ENCODE measurements at places on chromosomes 11 and 22.

DNA sequence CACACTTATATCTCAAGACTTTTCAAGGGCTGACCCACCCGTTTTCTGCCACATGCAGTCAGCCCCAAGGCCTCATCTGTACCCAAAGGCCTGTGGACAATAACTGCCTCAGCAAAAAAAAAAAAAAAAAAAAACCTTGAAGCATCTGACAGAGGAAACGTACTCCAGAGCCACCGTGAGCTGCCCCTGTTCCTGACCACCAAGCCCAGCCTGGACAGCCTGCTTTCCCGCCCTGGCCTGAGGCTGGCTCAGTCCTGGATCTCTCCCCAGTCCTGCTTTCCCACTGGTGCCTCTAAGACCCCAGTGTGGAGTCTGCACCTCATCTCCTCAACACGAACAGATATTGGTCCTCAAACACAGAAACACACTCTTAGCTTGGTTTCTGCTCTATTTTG lies 66.5 kb downstream of the SLC35F2 start:
- DNase-seq = no peak

DNA sequence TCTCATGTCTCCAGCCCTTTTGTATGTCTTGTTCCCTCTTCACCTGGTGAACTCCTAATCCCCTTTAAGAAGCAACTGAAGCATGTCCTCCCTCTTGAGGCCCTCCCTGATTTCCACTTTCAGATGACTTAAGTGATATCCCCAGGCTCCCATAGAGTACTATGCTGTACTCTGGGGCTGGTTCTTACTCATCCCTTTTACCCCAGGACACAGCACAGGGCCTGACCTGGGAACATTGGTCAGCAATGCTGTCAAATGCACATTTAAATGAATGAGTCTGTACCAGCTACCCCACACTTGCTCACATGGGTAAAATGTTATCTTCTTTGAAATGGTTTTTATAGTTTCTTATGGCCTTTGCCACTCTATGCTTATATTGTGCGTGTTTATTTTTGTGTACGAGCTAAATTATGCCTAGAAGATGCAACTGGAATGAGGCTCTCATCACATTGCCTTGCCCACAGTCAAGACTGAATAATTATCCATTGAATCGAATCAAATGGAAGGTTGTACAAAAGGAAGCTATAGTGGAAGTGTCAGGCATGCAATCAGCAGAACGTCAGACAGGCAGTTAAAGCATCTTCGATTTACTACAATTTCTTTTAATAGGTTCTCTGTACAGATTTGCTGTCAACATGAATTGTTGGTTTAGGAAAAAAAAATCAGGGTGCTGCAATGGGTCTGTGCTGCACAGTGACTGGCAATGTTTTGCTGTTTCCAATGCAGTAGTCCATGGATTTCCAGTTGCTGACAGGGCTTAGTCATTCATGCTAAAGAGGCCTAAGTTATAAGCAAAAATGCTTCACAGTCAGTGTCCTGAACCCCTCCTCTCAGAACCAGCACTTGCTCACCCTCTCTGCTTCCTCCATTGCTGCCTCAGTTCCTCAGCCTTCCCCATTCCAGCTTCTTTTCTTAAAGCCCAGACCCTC lies 79.5 kb downstream of the PARVA start:
- DNase-seq = no peak

GRCh38 chr11:27699926-27700350 lies 317 bp downstream of the BDNF start:
- peak; percentile 55 for DNase-seq

DNA sequence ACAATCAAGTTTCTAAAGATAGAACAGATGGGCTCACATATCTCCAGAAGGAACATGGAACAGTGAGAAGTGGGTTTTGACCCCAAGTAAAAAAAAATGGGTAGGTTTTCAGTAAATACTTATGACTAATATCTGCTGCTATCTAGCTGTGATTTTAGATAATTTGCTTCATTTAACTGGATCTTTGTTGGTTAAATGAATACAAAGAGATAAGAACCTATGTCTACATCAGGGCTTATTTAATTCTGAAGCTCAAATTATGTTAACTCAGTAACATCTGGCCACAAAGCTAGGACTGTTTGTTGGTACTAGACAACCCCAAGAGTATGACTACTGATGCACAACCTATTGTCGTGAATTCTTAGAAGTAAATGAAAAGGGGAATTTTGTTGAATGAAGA lies 144.4 kb upstream of the SESN3 start:
- DNase-seq = no peak

DNA sequence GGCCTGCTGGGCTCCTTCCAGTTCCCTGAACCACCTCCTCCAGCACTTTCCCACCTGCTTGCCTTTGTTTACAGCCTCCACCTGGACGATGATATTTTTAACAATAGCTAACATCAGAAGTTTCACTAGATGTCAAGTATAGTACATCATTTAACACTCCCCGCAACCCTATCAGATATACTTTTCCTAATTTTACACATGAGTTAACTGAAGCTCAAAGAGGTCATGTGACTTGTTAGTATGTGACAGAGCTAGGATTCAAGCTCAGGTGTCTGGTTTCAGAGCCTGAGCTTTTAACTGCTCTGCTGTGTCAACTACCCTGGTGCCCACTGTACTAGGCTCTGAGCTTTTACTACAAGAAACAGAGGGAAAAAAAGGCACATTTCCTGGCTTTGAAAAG lies 14.3 kb upstream of the HPX start:
- no peak for DNase-seq

DNA sequence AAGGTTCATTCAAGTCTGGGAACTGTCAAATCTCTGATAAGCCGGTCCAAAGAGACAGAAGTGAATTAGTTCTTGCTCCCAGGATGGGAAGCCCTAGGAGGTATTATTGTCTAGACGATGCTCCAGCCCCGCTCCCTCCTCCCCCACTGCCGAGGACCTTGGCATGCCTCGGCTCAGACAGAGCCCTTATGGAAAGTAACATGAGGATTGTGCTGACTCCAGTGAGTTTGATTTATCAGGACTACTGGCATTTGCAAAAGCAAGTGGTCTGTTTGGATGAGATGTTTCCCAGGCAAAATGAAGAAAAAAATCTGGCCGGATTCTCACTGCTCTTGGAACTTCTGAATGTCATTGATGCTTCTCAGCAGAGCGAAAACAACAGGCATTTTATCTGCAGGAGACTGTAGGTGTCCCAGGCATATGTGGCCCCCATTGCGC lies 341.0 kb downstream of the ETS1 start:
- DNase-seq = no peak

GRCh38 chr11:106331176-106331575 lies 253.7 kb downstream of the AASDHPPT start:
- DNase-seq = no peak

DNA sequence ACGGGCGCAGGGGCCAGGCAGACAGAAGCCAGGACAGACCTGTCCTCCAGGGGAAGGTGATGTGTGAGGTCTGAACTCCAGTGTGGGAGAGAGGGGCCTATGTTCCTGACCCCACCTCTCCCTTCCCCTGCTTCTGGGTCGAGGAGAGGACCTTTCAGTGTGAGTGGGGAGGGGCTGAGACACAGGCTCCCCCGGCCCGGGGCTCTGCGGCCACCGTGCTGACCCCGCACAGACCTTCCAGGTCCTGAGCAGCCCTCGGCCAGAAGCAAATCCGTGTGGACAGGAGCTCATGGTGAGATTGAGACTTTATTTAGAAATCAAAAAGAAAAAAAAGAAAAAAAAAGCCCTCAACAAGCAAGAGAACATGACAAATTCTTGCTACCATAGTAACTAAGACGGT lies 680.5 kb downstream of the BRD1 start:
- no peak for DNase-seq

DNA sequence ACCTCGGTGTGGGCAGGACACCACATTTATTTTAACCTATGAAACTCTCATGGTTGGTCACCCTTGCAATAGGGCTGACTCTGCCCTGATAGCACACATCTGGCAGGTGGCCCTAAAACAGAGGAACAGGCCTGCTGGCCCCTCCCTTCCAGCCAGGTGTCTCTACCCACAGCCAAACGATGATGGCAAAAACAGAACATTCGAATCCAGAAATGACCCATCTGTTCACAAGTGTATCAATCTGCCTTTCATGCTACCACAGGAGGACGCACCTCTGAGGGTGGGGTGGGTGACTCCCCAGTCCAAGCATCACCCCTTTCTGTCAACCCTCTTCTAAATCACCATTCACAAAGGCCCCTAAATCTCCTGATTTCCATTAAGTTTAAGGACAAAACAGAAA lies 118.1 kb downstream of the ETS1 start:
- no peak for DNase-seq

DNA sequence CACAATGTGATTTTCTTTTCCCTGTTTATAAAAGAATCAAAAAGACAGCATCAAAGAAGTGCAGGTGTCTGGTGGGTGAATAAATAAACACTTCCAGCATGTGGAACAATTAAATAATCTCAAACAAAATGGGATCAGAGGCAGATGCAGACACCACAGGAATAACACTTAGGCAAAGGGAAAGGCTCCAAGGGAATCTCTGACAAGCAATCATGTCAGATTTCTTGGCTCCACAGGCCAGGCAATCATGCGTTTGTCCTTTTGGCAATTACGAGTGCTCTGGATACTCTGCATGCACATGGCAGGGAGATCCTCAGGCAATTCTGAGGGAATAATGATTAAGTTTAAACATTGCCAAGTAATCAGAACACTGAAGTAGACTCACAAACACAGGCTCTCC lies 403.5 kb upstream of the LUZP2 start:
- peak; percentile 58 for DNase-seq

DNA sequence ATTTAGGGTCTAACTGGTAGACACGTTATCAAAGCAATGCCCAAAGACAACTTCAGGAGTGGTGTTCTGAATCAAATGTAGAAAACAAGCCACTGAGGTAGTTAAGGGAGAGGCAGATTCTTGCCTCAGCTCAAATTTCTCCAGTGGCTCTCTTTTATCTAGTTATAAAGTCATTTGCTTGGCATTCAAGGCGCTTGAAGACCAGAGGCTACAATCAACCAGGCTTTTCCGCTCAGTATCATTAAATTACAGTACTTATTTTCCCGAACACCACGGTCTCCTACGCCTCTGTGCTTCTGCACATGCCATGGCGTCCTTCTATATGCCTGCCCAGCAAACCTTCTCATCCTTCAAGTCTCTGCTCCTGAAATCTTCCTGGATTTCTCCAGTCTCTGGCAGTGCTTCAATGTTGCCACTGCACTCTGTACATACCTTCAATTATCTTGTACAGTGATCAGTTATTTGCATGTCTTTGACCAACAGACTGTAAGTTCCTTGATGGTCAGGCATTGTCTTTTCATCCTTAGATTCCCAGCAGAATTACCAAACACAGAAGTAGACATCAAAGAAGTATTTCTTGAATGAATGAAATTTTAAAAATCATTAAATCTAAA lies 1.4 kb downstream of the POGLUT3 start:
- DNase-seq = no peak

DNA sequence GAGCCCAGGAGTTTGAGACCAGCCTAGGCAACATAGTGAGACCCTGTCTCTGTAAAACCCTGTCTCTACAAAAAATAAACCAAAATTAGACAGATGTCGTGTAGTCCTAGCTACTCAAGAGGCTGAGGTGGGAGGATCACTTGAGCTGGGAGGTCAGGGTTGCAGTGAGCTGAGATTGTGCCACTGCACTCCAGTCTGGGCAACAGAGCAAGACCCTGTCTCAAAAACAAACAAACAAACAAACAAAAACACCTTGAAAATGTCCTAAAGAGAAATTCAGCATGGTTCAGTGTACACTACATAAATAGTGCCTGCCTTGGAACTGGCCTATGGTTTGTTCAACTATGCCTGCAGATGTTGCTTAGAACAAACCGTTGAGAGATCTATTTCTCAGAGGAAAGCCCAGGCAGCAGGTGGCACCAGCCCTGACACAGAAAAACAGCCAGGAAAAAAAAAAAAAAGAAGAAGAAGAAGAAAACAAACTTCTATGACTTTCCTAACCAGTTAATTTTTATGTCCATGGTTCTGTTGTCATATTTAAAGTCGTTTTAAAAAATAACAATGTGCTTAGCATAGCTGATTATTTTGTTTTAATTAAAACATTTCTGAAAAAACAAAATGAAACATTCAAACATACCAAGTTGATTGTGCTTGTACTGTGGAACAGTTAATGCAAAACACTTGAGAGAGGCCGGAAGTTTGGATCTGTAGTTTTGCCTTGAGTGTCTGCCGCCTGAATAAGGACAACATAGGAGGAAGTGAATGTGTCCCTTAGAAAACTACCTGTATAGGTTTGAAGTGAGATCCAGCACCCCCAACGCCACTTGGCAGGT lies 5.4 kb downstream of the KREMEN1 start:
- DNase-seq = no peak

GRCh38 chr11:45145379-45146071 lies 914 bp upstream of the PRDM11 start:
- DNase-seq = no peak

GRCh38 chr22:46509416-46510089 lies 27.9 kb downstream of the CELSR1 start:
- DNase-seq = no peak

DNA sequence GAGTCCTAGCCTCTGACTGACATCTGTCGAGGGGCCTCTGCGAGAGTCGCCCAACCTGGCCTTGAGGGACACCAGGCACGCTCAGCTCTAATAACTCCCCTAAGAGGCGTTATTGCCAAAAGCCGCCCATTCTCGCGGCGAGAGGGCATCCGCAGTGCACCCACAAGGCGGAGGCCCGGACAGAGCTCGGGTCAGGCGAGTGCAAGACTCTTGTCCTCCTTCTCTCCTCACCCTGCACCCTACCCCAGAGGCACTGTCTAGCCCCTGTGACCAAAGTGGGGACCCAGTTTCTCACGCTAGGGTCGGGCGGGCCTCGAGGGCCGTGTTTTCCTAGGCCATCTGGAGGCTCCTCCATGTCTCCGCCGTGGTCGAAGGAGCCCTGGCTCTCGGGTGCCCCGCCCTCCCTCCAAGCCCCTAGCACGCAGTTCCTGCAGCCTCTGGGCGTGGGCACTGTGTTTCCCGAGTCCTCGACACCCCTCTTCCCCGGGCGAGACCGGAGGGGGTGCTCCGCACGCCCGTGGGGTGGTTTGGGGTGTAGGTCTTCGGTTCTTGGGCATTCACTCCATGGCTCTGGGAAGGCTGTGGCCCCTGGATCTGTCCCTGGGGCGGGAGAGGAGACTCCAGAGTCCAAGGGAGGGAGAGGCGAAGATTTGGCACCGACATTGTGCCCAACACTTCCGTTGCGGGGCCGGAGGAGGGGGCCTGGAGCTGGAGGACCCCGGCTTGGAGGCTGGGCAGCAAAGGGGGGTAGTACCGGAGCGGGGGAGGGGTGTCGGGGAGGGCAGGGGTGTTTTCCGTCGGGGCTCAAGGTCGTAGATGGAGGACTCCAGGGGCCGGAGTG lies 1.0 kb downstream of the CHRM4 start:
- DNase-seq = no peak

- DNase-seq = peak; percentile 28
Measured at GRCh38 chr22:36147196-36147791, 13.3 kb downstream of the APOL3 start.

GRCh38 chr11:38818720-38819119 lies 2220.7 kb upstream of the RAG2 start:
- DNase-seq = no peak
